ENCODE measurements at places on chromosomes 2 and 18.

GRCh38 chr2:195270466-195271039 lies 386.5 kb upstream of the SLC39A10 start:
- no peak for DNase-seq

DNA sequence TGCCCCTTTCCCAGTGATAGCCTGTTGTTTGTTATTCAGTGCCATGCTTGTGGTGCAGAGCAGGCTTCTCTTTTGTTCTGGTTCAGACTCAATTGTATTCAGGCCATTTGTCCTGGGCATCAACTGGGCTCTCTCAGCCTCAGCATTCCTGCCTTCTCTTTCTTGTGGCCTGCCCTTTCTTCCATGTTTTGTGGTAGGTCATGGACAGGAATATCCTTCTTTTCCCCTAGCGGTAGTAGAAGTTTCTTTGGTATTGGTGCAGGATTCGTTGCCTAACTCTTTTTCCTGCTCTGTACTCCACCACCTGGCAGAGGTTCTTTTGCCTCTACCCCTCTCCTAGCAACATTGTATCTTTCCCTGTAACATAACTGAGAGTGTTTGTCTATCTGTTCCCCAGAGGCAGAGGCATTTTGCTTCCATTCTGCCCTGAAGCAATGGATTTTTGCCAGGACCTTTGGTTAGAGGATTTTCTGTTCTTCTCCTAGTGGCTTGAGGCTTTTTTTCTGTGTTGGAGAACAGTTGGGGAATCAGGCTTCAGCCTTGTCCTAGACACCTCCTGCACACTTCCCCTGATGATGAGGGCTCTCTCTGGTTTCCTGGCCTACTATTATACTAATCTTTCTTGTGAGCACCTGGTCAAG lies 68.5 kb downstream of the NCOA1 start:
- DNase-seq: no peak

DNA sequence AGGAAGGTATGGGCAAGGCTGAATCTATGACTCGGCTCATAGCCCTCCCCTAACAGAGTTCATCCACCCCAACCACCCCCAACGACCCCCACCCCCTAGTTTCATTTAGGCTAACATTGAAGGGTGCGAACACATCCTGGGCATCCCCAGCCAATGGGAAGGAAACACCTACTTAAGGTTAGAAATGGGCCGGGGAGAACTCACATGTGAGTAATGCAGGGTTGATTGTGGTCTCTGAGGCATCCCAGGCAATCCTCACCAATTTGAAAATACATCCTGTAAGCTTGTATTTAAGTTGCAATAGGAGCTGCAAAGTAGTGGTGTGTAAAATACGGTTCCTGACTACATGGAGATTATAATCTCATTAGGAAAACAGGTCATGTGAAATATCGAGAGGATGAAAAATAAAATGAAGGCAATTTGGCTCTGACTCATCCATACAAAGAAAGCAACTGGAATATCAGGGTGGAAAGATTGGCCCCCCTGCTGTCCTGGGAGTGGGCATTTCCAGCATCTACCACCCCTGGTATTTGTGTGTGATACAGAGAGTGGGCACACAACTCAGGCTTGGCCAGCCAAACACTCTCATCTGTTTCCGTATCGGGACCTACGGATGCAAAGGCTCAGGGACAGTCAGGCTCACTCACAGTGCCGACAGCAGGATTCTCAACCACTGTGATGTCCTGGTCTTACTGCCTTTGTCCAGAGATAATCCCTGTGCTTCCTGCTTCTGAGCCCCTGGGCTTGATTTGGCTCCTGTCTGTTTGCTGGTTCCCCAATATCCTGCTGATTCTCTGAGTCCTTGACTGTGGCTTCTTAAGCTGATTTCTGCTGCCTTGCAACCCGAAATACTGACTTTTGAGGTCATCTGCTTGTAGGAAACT lies 90.0 kb upstream of the NCKAP5 start:
- no peak for DNase-seq

DNA sequence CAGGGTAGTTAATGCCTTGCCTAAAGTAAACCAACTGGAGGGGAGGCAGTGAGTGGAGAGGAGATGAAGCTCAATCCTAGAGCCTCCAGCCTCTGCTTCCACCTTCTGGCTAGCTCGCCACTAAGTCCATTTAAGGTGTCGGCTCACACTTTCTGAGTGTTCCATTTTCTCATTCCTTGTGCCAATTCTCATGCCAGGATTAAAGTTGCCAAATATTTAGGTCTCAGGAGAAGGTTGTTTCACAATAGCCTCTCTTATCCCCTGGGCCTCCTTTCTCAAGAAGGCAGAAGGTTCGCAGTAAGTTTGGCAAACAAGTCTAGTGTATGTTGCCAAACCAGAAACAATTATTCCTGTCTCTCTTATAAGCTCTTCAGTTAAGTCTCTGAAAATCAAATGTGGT lies 57.2 kb downstream of the TACR1 start:
- no peak for DNase-seq

DNA sequence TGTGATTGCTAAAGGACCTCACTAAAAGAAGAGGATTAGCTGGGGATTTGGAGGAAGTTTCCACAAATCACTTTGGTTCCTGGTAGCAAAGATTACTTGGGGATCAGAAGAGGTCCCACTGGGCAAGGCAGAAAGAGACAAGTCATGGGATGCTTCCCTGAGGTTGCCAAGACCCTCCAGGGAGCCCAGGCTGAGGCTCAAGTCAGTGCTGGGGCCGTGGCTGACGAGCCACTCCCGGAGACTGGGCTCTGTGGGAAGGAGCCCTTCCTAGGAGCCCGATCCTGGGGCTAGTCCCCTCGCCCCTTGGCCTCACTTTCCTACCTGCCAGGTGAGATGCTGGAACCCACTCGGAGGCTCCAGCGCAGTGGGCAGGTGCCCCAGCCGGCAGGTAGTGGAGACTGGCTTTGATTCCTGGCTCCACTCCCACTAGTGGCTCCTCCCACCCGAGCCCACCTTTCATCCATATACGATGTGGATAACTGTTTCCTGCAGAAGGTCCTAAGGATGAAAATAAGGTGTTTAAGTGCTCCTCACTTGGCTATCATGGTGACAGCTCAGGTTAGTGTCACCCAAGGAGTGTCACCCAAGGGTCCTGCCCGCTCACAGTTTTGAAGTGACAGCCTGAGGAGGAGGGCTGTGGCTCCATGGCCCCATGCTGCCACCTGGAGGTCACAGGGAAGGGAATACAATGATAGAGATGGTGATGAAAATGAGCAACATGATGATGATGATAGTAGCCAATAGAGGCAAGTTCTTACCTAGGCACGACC lies 100.5 kb downstream of the CAPN13 start:
- DNase-seq: peak; percentile 61

GRCh38 chr18:42326752-42327151 lies 371.7 kb downstream of the PIK3C3 start:
- no peak for DNase-seq

DNA sequence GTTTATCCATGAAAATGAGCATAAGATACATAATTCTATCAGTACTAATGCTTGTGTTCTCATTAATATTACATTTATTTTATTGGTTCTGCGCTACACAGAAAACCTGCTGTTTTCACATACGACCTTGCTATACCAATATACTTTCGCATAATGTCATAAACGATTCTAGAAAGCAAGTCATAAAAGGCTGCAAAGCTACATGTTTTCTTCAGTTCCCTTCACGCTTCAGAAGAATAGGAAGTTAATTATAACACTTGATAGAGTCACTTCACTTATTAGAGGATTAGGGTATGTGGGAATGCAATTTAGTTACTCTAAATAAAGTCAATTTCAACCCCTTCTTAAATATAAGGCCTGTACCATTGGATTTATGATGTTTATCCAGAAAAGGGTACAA lies 29.0 kb downstream of the PSME4 start:
- DNase-seq: no peak

DNA sequence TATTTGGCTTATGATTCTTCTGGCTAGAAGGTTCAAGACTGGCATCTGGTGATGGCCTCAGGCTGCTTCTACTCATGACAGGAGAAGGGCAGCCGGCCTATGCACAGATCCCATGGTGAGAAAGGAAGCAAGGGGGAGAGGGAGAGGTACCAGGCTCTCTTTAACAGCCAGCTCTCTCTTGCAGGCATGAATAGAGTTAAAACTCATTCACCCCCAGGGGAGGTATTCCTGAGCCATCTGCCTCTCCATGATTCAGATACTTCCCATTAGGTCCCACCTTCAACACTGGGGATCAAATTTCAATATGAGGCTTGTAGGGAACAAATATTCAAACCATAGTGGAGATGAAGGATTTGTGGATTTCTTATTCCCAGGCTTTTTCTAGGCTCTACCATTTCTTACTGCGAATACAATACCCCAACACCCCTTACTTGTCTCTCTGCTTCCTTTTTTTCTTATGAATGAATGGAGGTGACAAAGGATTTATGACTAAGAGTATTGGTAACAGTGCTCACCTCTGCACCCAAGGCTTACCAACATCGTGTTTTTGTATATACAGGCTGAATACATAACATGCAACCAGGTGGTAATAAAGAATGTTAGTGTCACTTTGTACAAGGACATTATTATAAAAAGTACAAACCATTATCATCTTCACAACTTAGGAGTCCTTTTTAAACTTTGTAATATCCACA lies 454.6 kb upstream of the TRIB2 start:
- no peak for DNase-seq

DNA sequence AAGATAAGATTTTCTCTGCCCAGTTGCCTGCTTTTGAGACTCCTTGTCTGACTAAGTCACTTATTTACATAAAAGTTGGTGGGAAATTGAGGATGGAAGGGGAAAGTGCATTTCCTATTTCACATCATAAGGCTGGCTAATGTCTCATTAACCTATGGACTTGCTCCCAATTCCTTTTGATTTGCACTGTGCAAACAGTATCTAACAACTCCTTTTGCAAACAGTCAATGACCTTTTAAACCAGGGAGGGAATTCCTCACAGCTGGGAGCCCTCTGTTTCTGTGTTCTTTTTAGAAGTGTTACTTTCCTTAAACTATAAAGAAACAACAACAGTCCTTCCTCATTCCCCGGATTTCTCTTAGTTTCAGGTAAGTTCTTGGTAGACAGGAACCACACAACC lies 272.8 kb downstream of the RND3 start:
- DNase-seq: no peak

- DNase-seq: no peak
These were observed 42.3 kb downstream of the CRIM1 start for GRCh38 chr2:36397728-36398413.

- no peak for DNase-seq
These were observed 2.3 kb downstream of the MYO1B start for GRCh38 chr2:191247381-191248057.

- no peak for DNase-seq
These were observed 15.7 kb downstream of the MSH6 start for GRCh38 chr2:47798631-47799030.

DNA sequence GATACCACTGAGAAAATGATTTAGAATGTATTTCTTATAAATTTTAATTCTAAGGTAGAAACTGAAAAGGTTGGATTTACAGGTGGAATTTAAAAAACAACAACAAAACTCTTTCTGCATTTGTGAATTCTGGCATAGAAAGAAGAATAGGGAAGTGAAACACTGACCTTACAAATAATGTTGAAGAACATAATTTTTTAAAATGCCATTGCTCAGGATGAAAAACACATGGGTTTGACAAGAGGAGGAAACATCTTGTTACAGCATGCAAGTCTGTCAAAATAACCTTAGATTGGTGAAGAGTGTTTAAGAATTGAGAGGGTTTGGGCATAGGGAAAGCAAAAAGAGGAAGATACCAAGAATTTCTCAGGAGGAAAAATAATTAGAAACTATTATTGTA lies 184.3 kb downstream of the UBE2E3 start:
- no peak for DNase-seq

- DNase-seq: no peak
These were observed 21.2 kb upstream of the EPAS1 start for GRCh38 chr2:46275995-46276394.

GRCh38 chr2:27095745-27096651 lies 9.4 kb downstream of the KHK start:
- no peak for DNase-seq

GRCh38 chr18:59041819-59042815 lies 97.6 kb upstream of the SEC11C start:
- DNase-seq: no peak

DNA sequence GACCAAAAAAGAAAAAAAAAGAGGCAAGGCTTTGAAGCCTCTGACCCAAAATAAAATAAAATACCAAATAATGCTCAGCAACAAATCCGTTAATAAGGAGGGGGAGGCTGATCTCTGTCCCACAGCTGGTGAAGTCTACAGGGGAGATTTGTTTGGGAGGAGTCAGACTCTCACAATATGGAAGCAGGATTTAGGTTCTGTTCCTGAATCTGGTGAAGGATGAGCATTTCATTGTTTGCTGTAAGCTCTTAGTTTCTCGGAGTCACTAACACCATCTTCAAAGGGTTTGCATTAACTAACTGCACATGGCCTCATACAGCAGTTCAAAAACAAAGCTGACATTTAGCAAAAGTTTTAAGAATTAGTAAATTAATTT lies 339.4 kb upstream of the TNP1 start:
- DNase-seq: no peak

GRCh38 chr18:56451188-56451587 lies 187.2 kb downstream of the TXNL1 start:
- no peak for DNase-seq

DNA sequence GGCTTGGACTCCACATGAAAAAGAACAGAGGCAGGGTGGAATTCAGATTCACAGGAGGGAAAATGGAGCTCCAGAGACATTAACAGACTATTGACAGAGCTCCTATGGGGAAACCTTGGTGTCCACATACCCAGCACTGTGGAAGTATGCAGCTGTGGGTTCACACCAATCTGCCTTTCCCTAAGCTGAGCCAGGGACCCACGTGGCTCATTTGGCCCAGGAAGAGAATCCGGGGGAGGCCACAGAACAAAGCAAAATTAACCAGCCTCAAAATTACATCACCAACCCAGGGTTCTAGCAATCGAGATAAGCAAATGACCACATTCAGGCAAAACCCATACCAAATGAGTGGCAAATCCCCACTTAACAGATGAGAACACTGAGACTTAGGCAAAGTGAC lies 105.8 kb upstream of the TWIST2 start:
- no peak for DNase-seq

DNA sequence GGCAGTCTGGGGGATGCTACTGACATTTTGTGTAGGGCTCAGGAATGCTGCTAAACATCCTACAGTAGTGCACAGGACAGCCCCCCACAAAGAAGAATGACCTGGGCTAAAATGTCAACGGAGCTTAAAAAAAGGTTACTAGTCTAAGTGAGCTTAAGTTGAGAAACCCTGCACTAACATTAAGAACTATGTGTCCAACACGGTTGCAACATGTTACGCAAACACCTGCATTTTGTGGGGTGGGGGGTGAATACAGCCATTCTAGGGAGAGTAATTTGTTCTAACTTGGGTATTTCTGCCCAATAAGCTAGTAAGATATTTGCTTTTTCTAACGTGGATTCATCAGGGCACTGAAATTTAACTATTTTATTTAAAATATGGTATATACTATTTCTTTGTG lies 57.9 kb downstream of the SLC8A1 start:
- DNase-seq: no peak

- DNase-seq: no peak
These were observed 60.9 kb upstream of the TWIST2 start for GRCh38 chr2:238786792-238787490.

GRCh38 chr2:54579682-54580620 lies 123.8 kb downstream of the SPTBN1 start:
- DNase-seq: peak; percentile 76
